HL-60 (cell line): ENCODE measurements at places on chromosomes 1 and 21.

GRCh38 chr1:172344444-172344843 lies 76.0 kb upstream of the C1orf105 start:
- no peak for DNase-seq

DNA sequence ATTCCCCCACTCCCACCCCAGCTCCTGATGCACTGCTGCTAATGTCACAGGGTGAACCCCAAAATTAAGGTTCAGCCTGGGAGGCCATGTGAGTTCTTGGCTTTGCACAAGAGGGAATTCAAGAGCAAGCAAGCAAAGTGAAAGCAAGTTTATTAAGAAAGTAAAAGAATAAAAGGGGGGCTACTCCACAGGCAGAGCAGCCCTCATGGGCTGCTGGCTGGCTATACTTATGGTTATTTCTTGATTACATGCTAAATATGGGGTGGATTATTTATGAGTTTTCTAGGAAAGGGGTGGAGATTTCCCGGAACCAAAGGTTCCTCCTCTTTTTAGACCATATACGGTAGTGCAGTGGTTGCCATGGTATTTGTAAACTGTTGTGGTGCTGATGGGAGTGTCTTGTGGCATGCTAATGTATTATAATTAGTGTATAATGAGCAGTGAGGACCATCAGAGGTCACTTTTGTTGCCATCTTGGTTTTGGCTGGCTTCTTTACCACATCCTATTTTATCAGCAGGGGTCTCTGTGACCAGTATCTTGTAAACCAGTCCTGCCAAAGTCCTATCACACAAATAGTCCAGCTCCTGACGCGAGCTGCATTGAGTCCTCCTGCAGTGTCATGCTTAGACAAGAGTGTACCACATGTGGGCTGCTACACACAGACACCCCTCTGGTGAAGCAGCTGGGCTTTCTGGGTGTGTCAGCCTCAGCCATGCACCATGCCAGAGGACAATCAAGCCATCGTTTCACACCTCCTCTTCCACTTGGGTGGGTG lies 46.4 kb upstream of the CSF1 start:
- DNase-seq, result no peak

GRCh38 chr21:42636520-42637266 lies 16.7 kb upstream of the PDE9A start:
- DNase-seq, result peak; percentile 12

DNA sequence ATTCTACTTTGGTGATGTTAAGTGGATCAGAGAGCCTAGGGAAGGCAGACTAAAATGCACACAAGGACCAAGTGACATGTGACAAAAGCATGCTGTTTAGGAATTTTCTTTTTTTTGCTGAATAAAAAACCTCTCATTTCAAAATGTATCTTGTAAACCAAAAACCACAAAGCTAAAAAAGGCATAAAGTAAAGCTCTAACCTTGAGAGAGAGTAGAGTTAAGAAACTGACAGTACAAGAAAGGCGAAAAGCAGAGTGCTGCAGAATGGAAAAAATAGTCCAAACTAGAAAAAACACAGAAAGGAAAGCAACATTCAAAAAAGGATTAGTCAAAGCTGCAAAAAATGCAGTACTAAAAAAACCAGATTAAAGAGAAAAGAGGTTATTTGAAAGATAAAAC lies 76.5 kb downstream of the EPS15 start:
- DNase-seq, result no peak

DNA sequence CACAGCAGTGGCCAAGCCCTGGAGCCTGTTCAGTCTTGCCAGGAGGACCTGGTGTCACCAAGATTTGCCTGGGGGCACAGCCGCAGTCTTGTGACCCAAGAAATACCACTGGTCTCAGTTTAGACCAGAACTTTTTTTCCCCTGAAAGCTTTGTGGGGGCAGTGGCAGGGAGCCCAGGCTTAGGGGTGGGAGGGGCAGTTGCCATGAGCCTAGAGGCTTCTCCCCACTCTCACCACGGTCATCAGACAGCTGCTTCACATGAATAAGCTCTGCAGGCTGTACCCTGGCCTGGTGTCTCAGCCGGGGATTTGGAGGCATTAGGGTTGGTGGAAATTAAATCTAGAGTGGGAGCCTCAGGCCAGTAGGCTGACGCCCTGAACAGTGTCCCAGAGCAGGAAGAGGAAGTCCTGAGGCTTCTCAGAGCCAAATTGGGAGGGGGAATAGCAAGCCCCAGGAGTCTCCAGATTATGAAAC lies 73.7 kb downstream of the SLC16A1 start:
- DNase-seq, result peak; percentile 46

DNA sequence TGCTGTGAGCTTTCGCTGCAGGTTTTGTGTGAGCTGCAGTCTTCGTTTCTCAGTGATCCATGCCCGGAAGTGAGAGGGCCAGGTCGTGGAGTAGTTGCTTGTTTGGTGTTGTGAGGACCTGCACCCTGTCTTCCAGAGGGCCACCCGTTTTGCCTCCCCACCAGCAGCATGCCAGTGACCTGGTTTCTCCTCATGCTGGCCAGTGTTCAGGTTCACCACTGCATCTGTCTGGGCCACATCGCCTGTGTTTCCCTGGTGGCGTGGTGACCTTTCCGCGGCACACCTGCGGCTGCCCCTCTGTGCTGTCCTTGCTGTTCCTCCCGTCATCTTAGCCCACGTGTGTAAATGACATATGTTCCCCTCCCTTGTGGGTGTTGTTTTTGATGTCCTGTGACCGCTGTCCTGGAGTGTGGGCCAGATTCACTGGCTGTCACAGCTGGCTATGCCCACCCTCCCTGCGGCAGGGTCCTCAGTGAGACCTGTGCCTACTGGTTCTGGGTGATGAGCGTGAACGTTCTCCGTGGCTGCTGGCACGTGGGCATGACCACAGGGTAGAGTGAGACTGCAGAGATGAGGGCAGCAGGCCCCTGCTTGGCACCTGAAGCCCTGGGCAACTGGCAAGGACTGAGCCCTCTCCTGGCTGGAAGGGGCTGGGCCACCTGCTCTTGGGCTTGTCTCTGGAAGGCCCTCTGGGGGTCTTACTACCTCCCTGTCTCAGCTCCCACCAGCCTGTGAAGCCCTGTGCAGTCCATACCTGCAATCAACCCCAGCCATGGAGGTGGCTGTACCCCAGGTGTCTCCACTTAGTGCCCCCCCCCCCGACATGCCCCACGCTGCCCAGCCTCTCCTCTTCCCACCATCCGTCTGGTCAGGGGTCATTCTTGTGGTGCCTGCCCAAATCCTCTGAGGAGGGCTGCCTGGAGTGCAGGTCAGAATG lies 7.3 kb downstream of the IBA57 start:
- DNase-seq, result no peak

DNA sequence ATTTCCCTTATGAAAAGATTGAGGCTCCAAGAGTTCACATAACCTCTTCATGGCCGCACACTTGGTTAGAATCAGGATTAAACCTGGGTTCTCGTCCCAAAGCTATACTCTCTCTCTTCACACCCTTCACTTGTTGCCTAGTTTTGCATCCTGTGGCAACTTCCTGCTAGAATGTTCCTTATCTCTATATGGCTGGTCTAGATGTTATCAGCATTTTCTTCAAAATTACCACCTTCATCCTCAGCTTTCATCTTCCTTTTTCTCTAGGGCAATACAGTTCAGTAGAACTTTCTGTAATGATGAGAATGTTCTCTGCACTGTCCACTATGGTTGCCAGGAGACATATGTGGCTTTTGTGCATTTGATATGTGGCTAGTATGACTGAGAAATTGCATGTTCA lies 31.1 kb upstream of the BCAR3 start:
- no peak for DNase-seq

- no peak for DNase-seq
Measured at GRCh38 chr1:75616436-75617433, 5.8 kb upstream of the SLC44A5 start.

- DNase-seq, result no peak
Measured at GRCh38 chr21:44686000-44686781, 4.2 kb upstream of the KRTAP12-1 start.

DNA sequence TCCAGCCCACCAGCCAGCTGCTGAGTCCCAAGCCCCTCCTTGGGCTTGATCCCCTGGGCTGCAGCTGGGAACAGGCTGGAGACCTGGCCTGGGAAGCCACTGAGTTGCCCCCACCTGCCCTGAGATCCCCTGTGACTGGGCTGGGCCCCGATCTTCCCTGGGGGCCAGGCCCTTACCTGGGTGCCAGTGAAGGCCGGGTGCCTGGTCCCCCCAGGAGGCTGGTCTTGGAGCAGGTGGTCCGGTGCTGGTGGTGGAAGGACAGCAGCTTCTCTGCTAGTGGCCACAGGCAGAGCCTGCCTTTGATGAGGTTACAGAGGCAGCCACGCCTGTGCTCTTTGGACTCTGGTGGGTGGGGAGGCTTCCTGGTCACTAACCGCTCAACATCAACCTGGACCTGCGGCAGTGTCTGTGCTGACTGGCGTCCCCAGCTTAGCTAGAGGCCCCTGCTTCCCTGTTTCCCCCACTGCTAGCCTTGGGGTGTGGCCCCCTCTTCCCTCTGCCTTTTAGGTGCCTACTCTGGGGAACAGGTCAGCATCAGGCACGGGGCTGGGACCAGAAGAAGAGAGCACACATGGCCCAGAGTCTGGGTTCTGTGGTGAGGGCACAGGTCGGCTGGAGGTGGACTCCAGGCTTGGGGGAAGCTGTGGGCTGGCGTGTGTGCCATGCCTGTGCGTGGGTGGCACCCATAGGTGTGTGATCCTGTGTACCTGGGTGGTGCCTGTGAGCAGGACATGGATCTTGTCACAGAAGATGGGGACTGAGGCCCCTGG lies at the start of gene EPS8L3:
Gene EPS8L3 (minus strand): TSS at position 278 of the 770 bp plus-strand sequence. CDS start 2,174 bp downstream, outside the sequence.
- DNase-seq, result no peak
